ENCODE measurements at places on chromosomes 13 and 19.
A peak's percentile ranks its signal among the peaks of the same experiment; 100 is the strongest.

GRCh38 chr13:52669677-52670076 lies 17.0 kb downstream of the SUGT1 start:
- peak; percentile 39 for DNase-seq

DNA sequence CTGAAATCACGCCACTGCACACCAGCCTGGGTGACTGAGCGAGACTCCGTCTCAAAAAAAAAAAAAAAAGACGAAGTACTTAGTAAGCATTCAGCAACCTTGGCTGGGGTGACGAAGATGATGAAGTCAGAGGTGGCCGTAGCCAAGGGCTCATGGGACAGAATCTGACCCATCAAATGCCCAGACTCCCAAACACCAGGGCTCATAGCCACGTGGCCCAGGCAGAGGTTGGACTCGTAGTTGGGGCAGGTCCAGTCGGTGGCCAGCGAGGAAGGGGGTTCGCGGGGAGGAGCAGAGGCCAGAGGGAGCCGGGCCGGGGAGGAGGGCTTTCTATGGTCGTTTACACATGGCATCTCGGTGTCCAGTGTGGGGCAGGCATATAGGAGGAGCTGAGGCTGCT lies 52.1 kb upstream of the EHD2 start:
- no peak for DNase-seq

GRCh38 chr19:810883-811489 lies 10.8 kb downstream of the PLPPR3 start:
- no peak for DNase-seq

GRCh38 chr19:47494729-47495128 lies 10.7 kb upstream of the KPTN start:
- peak; percentile 92 for DNase-seq

GRCh38 chr19:49430678-49431329 lies 5.6 kb downstream of the GFY start:
- DNase-seq = peak; percentile 69

GRCh38 chr13:28496188-28496564 lies 1.2 kb upstream of the FLT1 start:
- DNase-seq = no peak

GRCh38 chr13:76000131-76000530 lies 364.0 kb downstream of the LMO7 start:
- DNase-seq = peak; percentile 64

DNA sequence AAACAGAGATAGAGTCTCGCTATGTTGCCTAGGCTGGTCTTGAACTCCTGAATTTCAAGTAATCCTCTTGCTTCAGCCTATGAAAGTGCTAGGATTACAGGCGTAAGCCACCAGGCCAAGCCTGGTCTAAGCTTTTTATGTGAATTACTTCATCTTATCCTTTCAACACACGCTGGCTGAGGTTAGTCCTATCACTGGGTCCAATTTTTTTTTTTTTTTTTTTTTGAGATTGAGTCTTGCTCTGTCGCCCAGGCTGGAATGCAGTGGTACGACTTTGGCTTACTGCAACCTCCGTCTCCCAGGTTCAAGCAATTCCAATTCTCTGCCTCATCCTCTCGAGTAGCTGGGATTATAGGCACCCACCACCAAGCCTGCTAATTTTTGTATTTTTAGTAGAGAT lies 10.4 kb downstream of the MYO1F start:
- peak; percentile 61 for DNase-seq

- peak; percentile 5 for DNase-seq
Observed at GRCh38 chr13:111962431-111962891, 104.5 kb upstream of the SOX1 start.

DNA sequence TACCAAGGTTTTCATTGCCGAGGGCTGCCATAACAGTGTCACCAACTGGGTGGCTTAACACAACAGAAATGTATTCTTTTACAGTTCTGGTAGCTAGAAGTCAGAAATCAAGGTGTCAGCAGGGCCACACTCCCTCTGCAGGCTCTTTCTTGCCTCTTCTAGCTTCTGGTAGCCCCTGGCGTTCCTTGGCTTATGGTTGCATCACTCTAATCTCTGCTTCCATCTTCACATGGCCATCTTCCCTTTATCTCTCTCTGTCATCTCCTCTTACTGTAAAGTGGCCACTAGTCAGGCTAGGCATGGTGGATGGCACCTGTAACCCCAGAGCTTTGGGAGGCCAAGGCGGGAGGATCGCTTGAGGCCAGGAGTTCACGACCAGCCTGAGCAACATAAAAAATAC lies 38.0 kb upstream of the MRI1 start:
- DNase-seq = no peak

DNA sequence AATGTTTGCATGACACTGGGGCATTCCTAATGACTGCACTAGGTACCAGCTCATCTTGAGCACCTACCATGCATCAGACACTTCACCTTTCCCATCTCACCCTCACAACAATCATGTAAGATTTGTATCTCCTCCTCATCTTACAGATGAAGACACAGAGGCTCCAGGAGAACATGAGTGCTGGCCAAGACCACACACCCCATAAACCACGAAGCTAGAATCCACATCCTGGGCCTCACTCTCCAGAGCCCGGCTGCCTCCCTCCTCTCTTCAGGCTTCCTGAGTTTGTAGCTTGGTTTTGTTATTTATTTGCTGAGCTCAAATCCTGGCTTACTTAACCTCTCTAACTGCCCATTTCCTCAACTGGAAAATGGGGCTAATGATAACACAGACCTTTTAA lies 25.9 kb downstream of the FAM216B start:
- DNase-seq = no peak

- DNase-seq = no peak
Observed at GRCh38 chr19:35689836-35690235, 14.5 kb upstream of the ZBTB32 start.

DNA sequence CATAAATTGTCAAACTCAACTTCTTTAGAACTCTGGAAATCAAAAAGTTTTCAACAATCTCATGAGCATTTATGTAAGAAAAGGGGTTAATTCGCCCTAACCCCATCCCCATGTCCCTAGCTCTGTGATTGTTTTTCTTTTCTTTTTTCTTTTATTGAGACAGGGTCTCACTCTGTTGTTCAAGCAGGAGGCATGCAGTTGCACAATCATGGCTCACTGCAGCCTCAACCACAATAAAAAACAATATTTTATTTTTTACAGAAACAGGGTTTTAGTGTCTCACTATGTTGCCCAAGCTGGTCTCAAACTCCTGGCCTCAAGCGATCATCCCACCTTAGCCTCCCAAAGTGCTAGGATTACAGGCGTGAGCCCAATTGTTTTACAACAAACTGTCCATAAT lies 16.7 kb downstream of the VWA8 start:
- DNase-seq = no peak

- DNase-seq = no peak
Observed at GRCh38 chr13:23467932-23468278, 34.4 kb upstream of the SACS start.

GRCh38 chr13:32946558-32946957 lies 69.7 kb upstream of the KL start:
- no peak for DNase-seq

DNA sequence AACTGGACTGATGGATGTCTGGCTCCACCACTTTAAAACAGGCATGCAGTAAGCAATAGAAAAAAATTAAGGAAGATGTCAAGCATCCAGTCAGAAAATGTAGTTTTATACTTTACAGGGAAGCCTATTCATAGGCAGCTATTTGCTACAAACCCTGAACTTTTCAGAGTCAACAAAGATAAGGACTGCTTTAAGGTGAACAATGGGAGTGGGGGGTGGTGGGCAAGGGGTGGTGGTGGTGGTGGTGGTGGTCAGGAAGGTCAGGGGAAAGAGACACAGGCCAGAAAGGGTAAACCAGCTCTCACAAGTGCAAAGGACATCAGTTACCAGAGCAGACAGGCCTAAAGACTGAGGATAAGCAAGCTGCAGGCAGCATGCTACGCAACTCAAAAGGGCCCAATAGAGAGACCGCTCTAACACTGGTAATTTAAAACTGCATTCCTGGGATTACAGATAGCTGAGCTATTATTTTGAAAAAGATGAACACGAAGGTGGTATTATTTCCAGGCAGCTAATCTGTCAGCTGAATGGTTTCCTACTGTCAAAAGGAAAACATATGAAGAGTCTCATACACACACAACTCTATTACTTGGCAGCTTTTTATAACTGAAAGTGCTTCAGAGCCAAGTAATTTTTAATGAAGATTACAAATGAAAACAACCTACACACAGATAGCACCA lies 14.8 kb downstream of the BRD4 start:
- DNase-seq = no peak

DNA sequence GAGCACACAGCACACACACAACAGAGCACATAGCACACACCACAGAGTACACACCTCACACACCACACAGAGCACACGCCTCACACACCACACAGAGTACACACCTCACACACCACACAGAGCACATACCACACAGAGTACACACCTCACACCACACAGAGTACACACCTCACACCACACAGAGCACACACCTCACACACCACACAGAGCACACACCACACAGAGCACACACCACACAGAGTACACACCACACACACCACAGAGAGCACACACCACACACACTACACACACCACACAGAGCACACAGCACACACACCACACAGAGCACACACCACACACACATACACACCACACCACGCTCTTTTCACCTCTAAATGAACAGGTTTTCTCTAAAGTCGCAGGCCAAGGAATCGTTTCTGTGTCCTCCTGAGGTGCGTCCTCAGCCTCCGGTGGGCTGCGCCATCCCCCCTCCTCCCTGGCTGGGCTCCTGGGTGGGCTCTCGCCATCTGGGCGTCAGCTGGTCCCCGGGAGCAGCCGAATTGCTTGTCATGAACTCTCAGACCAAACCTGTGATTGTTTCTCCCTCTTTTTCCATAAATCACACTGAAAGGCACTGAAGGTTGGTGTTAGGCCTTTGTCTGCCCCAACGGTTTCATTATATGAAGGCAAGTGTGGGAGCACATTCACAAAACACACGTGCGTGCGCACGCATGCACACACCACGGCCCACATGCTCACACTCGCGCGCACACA lies 37.4 kb downstream of the TMEM255B start:
- no peak for DNase-seq

GRCh38 chr19:15091918-15092753 lies 10.1 kb downstream of the OR1I1 start:
- DNase-seq = peak; percentile 88

- no peak for DNase-seq
Observed at GRCh38 chr19:35365303-35365702, 5.6 kb upstream of the GPR42 start.

GRCh38 chr13:97268772-97269171 lies 46.6 kb downstream of the MBNL2 start:
- DNase-seq = no peak

DNA sequence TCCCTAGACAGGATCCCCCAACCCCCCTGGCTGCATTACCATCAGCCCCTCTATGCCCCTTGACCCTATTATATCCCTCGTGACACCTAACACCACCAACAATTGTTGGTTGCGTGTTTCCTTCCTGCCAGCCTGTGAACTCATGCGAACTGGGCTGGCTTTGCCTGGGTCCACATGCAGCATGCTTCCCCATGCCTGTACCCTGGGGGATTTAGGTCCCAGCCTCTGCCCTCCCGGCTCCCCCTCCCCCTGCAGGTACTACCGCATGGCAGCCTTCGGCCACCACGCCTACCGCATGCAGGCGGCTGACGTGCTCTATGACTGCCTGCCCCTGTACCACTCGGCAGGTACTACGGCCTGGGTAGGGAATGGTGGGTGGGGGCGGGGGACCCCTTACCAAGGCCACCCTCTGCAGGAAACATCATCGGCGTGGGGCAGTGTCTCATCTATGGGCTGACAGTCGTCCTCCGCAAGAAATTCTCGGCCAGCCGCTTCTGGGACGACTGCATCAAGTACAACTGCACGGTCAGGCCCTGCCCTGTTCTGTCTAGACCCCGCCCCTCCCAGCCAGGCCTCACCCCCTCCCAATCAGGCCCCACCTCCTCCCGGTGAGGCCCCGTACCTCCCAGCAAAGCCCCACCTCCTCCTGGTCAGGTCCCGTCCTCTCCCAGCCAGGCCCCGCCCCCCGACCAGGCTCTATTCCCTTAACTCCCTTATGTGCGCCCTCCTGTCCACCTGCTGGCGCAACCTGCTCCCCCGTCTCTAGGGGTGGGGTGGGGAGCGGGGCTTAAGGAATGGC lies 18.5 kb downstream of the SLC27A1 start:
- DNase-seq = peak; percentile 97

GRCh38 chr19:19372656-19373416 lies 32.6 kb upstream of the GATAD2A start:
- DNase-seq = peak; percentile 93

GRCh38 chr13:37230346-37230745 lies 124.9 kb upstream of the CSNK1A1L start:
- DNase-seq = no peak

DNA sequence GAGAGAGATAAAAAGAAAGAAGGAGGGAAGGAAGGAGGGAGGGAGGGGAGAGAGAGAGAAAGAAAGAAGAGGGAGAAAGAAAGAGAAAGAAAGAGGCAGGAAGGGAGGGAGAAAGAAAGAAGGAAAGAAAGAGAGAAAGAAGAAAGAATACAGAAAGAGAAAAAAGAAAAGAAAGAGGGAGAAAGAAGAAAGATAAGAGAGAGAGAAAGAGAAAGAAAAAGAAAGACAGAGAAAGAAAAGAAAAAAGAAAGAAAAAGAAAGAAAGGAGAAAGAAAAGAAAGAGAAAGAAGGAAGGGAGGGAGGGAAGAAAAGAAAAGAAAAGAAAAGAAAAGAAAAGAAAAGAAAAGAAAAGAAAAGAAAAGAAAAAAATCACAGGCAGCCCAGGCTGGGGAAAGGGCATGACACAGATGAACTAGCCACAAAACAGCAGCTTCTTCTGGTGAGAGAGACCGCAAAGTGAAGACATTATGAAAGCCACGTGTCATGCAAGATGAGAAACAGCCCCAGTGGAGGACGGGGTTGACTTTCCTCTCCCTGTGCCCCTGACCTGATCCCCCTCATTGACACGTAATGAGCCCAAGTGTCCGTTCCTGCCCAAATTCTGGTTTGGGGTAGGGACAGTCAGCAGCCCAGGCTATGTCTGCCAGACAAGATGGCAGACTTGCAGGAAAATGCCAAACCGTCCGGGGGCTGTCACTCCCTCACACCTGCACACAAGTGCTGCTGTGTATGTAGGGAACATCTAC lies 102.1 kb downstream of the INSR start:
- DNase-seq = peak; percentile 53

- DNase-seq = no peak
Observed at GRCh38 chr13:64925284-64925683, 2304.9 kb downstream of the PCDH9 start.

DNA sequence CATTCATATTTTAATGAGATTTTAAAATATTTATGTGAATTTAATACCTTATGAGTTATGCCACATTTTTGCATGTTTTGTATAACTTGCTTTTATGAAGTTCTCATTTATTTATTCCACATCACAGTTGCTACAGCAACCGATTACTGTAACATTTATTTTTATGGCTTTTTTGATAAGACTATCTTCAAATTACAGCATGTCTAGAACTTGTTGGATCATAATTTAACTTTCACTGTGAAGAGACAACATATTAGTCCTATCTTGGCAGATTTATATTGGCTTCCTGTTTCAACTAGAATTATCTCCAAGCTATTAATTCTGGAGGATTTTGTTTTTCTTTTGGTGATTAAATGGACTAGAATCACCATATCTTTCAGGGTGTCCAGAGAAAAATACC lies 793.7 kb upstream of the SLITRK5 start:
- DNase-seq = peak; percentile 19

- DNase-seq = peak; percentile 4
Observed at GRCh38 chr19:44308011-44308410, 3.2 kb upstream of the ZNF235 start.
